ENCODE measurements at places on chromosomes 1 and 21.

- no peak for DNase-seq
Observed at GRCh38 chr1:242426271-242426905, 98.1 kb downstream of the PLD5 start.

DNA sequence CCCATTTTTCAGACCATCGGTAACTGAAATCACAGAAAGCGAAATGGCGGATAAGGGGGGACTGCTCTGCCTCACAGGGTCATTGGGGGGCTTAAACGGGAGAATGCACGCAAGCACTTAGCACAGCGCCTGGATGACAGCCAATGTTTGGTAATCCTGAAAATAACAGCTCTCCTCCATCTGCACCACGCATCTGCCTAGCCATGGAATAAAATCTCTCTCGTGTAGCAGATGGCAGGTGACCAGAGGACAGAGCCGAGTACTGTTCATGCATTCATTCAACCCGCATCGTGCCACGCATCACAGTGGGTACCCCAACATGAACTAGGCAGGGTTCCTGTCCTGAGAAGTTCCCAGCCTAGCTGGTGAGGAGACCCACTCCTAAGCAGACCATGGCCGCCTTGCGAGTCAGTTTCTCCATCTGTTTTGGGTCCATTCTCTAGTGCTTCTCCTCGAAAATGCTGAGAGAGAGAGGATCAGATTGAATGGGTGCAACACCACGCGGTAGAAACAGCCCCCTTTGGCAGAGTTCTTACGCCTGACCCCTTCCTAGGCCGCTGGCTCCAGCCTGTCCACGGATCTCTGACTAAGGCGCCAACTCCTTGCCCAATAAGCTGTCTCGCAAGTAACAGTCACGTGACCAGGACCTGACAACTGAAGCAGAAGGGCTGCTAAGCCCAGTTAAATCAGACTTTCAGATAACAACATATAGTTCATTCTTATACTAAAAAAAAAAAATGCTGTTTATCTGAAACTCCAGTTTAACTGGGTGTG is 7.3 kb downstream of the SLC1A7 start:
- DNase-seq, result no peak

GRCh38 chr1:198639671-198640143 is 867 bp downstream of the PTPRC start:
- no peak for DNase-seq

DNA sequence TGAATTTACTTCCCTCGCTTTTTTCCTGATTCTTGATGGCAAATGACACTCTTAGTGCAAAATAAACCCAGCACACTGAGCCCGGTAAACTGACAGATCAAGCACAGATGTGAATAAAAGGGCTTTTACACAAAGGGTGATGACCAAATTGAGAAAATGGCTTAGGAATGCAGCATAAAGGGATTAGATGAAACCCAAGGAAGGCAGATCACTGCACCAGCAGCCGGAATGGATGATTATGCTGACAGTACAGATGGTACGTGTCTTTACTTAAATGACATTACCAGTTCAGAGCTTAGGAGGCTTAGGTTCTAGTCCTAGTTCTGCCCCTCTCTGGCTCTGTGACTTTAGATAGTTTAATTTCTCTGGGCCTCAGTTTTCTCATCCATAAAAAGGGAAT is 12.0 kb downstream of the PKP1 start:
- no peak for DNase-seq

DNA sequence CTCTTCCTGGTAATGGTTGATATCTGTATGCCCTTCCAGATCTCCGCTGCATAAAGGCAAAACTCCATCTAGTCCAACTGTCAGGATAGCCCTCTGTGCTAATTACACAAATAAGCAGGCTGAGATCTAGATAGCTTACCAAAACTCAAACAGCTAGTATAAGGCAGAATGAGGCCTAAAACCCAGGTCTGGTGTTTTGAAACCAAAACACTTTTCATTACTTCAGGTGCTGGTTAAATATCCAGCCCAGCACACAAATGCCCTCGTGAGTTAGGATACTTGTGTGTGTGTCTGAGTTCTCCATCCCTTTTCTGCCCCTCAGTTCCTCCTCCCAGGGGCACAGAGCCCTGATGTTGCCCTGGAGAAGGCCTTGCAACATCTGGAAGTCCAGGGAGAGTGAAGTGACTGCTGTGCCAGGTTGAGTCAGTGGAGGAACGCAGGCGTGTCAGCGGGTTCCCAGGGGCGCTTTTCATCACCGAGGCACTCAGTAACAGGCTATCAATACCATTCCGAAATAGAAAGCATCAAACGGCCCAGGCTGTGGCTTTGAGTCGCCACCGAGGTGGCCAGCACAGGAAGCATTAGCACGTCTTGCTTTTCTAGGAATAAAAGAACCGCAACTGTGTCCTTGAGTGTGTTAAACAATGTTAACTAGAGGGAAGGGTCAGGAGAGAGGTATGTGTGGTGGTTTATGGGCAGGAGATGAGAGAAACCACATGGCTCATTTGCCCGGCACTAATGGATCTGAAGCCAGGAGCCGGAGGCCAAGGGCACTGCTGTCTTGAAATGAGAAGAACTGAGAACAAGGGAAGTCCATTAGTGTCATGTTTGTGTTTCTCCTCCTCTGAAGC is 90.7 kb upstream of the WLS start:
- no peak for DNase-seq

GRCh38 chr1:61287014-61287413 is 204.7 kb downstream of the NFIA start:
- DNase-seq, result no peak

DNA sequence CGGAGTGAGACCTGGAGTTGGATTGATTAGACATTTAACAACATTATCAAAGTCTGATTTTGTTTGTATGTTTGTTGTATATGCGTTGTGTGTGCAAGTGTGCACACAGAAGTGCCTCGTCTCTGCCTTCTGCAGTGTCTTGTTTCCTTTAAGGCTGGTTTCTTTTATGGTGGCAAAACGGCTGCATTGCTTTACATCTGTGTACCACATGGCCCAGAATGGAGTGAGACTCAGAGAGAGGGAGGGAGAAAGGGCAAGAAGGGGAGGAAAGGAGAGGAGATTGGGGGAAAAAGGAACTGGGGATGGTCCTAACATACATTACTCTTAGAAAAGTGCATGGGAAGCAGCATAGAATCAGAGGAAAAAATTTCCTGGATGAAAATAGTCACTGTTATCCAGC is 99.7 kb upstream of the WLS start:
- DNase-seq, result no peak

GRCh38 chr1:61082311-61083012 is at the start of gene NFIA:
TSS of gene NFIA (plus strand) at chr1:61082561.
- no peak for DNase-seq

DNA sequence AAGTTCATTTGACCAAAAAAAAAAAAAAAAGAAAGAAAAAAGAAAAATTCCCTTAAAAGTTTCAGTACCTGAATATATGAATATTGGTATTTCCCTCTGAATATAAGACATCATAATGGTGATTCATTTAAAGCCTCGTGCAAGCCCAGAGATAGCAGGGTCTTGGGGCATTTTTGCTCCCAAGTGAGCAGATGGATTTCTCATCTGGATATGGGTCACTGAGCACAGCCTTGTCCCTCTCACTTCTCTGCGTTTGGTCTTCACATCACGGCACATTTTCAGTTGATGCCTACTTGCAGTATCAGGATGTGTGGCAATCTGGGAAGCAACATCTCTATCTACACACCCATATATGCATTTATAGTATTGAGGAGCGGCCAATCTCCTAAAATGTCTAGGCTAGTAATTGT is 12.7 kb downstream of the CD58 start:
- DNase-seq, result no peak

All from stimulated activated CD8-positive, alpha-beta memory T cell treated with anti-CD3 and anti-CD28 coated beads, Interleukin-15, amount 100 ng/mL, for 1 hour (primary cell).